ENCODE measurements at places on chromosomes 12 and 14.

GRCh38 chr12:108798551-108799221 lies 58.7 kb downstream of the SSH1 start:
- no peak for DNase-seq

DNA sequence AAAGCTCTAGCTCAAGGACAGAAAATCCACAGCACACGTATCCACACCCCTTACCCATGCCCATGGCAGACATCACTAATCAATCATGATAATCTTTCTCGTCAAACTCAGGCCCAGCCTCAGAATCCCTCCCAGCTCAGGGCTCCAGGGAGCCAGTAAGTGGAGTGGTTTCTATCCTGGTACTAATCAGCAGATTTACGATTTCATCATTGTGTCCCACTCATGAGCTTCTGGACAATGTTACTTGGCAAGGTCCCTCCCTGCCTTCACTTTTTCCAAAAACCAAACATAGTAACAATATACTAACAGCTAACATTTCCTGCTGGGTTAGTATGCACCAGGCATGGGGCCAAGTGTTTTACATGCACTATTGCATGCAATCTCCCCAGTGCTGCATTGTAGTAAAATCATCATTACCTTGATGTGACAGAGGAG lies 45.8 kb upstream of the NCOR2 start:
- no peak for DNase-seq

DNA sequence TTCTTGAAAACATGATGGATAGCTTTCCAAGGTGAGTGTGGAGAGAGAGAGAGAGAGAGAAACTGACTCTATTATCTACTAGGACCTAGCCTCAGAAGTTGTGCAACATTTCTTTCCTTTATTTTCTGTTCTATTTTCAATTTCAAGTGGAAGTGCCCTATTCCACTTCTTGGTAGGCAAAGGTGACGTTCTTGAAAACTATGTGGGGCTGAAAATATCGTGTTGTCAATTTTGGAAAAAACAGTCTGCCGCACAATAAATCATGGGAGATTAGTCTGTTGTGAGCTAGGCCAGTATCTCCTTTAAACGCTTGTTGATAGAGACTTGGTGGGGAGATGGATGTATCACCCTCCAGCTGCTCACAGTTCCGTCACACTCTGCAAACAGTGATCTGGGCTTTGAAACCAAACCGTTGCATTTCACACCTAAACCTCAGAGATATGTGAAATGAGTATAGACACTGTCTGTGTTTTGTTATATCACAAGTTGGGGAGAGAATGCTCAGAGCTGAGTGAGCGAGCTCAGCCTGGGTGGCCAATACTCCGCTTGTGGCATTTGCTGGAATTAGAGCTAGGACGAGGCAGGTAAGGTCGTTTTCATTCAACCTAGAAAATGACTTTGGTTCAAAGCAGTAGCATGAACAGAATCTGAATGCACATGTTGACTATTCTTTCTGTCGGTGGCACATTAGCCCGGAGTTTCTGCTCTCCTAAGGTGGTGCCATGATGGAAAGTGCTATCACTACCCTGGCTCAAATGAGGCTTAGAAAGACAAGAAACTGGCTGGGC lies 75.1 kb upstream of the ST8SIA1 start:
- DNase-seq, result no peak

DNA sequence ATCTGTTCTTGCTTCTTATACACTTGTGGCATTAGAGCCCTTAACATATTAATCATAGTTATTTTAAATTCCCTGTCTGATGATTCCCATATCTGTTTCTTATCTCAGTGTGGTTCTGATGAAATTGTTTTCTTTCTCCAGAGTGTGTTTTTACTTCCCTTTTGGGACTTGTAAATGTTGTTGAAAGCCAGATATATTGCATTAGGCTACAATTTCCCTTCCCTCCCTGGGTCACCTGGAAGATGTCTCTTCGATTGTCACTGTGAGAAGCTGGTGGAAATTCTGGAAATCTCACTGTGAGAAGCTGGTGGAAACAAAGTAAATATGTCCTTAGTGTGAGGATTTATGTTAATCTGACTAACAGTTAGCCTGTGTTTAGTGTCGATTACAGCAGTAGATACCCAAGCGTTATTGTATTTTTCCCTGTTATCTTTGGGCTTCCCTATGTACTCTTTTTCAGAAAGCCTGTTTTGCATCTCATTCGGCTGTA lies 717.3 kb downstream of the TRHDE start:
- no peak for DNase-seq

GRCh38 chr12:5171701-5172100 lies 128.0 kb downstream of the KCNA5 start:
- DNase-seq, result peak; percentile 58

DNA sequence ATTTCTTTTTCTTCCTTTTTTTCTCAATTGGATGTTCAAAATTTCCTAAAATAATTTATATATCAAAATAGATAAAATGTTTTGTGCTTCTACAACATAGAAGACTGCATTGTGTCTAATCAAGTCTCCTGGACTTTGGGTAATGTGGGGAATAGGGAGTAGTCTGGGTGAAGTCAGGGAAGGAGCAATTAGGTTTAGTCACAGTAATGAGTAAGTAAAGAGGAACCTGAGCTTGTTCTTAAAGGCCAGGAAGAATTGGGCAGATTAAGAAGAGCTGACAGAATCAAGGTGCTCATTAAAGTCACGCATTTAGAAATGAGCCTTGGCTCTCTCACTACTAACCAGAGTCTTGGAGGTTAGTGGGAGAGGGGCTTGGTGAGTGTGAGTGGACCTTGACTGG lies 233.3 kb upstream of the SSTR1 start:
- no peak for DNase-seq

GRCh38 chr12:110349514-110350151 lies 53.9 kb downstream of the ANAPC7 start:
- no peak for DNase-seq

- no peak for DNase-seq
These were observed 99.0 kb downstream of the GARIN6 start for GRCh38 chr12:99746538-99746937.

Measured in H9 (cell line).